ENCODE measurements at places on chromosomes 6 and 20.

DNA sequence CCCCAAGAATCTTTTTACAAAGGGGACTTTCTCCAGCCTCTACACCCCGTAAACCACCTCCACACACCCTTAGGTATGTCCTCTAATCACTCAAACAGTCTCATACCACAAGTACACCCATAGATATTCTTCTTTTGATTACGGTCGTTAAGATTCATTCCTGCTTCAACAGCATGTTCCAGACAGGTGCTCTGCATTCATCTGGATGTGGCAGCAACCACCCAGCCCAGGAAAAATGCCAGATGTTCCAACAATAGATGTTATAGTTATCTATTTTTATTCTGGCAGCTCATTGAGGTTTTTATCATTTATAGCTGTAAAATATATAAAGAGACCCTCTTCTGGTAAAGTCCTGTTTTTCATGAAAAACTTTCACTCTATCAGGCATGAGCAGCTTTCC lies 60.7 kb downstream of the SIM1 start:
- DNase-seq = no peak

GRCh38 chr6:55399351-55399750 lies 72.1 kb downstream of the GFRAL start:
- DNase-seq = no peak

GRCh38 chr6:116500969-116501433 lies 10.4 kb upstream of the CALHM5 start:
- DNase-seq = no peak

GRCh38 chr6:11415557-11415956 lies 122.0 kb upstream of the TMEM170B start:
- DNase-seq = no peak

DNA sequence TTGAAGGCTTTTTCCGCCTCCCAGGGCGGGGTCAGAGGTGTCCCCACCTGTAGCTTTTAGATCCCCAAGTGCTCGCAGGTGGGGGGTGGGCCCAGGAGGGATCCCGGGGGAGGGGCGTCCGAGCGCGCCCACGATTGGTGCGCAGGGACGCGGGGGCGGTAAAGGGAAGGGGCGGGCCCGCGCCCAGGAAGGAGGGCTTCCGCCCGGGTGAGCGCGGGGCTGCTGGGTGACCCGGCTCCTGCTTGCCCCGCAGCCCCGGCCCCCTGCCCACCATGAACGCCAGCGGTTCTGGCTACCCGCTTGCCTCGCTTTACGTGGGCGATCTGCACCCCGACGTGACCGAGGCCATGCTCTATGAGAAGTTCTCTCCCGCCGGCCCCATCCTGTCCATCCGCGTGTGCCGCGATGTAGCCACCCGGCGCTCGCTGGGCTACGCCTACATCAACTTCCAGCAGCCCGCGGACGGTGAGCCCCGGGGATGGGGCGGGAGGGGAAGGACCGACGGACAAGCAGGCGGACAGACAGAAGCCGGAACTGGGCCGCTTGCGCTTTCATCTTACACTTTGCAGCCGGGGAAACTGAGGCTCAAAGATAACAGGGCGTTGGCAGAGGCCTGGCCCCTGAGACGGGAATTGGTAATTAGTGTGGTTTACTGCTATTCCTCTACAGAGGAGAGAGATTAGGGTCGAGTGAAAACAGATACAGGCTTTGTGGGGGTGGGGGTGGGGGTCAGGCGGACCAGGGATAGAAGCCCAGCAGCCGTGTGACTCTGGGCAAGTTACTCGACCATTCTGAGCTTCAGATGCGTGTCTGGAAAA lies at the start of gene PABPC1L:
PABPC1L (plus strand) TSS at position 189 of the 818 bp plus-strand sequence; CDS start at position 273, 84 bp downstream.
- DNase-seq = peak; percentile 80

DNA sequence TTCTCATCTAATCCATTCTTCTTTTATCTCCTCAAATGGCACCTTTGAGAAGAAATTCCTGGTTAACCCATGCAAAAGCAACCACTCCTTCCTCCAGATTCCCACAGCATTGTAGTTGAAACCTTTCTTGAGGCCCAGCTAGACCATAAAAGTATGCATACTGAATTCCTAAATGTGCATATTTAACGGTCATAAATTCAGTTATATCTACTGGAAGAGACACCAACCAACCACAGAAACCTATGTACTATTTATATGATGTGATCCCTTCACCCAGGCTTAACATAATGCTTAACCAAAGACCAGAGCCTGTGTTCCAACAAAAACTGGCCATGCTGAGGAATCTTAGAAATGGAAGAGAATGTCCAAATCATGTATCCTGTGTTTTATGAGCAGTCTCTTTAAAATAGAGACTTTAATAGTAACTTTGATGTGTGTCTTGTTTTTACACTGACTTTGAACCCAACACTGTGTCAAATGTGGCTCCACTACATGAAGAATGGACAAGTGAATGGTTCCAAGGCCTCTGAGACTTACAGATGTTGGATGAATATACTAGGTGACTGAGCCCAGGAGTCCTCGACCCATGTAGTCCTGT lies 11.4 kb upstream of the TAF8 start:
- DNase-seq = no peak

- DNase-seq = no peak
Observed at GRCh38 chr6:30759575-30760239, 15.4 kb upstream of the IER3 start.

DNA sequence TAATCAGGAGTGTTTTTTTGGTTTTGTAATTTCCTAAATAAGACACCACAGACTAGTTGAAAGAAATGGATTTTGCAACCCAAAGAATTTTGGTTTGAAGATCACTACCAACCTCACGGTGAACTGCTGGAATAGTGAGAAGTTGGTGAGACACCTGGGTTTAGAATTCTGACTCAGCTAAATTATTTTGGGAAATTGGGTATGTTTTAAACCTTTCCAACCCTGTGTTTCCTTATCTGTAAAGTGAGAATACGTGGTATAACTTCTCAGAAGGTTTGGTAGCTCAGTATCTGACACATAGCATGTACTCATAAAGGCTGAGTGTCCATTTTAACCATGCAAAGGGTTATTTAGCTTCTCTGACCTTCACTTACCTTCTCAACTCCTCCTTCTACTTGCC lies 261.9 kb downstream of the FOXA2 start:
- DNase-seq = no peak

DNA sequence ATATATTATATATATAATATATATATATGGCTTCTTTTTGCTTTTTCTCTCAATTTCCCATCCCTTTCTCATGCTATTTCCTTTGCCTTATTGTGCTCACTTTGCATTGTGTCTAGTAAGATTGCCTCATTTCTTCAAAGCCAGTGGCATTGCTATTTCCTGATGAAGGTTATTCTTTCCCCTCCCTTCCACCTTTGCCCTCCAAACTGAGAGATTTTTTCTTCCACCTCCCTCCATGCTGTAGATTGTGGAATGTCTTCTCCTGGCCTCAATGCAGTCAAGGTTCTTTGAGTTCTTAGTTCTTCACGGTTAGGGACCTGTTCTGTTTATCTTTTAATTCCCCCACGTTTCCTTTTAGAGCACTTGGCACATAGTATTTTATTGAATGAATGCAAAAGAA lies 17.2 kb downstream of the SH3BGRL2 start:
- DNase-seq = no peak

DNA sequence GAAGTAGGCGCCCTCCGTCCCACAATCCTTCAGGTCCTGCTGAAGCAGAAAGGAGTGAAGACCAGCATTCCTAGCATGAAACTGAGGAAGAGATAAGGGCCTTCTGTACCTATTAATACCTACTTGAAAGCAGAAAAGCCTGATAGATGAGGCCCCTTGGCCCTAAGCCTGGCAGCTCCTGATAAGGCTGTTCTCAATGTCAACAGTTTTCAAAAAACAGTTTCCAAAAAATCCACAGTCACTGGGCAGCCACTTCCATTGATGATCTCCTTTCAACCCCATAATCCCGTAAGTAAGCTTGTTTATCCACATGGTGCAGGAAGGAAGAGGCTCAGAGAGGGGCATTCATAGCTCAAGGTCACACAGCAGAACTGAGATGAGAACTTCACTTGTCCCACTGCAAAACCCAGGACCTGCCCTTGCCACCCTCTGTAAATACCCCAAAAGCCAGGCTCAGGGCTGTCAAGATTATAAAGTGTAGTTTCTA lies 2.8 kb upstream of the E2F1 start:
- DNase-seq = no peak

DNA sequence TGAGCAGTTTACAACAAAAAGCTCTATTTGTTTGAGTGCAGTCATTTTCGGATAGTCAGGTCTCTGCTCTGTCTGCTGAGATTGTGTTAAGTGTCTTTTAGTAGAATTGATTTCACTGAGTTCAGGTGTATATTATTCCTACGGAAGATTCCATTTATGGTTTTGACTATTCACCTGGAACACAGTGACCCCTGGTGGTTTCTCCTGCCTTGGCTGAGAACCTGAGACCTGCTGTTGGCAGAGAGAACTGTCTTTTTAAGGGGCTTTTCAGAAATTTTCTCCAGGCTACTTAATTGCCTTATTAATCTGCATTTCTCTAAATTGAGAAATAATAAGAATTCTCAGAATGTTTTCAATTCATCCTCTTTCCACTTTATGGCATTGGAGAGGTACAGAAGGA lies 508.0 kb downstream of the TBC1D32 start:
- no peak for DNase-seq

GRCh38 chr20:9616833-9617461 lies 102.6 kb downstream of the LAMP5 start:
- peak; percentile 27 for DNase-seq

DNA sequence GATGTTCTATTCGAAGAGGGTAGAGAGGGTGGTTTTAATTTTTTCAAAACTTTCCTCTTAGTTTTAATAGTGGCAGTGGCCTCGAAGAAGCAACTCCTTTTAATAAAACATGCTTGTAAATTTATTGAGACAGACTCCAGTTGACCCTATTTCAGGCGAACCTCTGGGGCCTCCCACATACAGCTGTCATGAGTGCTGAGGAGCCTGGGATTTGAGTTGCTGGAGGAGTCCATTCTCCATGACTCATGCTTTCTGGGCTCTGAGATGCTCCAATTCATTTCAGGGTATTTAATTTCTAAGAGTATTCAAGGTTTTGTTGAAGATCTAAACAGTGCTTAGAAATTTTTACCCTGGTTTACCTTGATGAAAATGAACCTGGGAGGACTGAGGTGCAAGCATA lies 580.4 kb downstream of the CBLN4 start:
- DNase-seq = no peak

DNA sequence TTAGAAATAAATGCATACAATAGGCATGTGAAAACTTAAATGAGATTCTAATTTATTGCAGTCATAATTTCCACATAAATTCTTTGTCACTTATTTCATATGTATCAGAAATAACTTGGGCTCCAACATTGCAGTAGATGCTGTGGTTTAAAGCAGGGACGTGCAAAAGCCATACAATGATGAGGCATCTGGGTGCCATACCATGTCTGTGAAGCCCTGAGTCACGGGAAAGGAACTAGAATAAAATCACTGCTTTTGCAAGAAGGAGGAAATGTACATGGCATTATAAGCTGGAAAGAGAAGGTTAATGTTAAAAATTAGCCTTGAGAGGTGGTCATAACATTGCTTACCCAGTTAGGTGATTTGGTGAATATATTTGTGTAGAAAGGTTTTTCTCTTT lies 180.4 kb downstream of the SASH1 start:
- no peak for DNase-seq

- no peak for DNase-seq
Observed at GRCh38 chr20:21796059-21796458, 90.6 kb downstream of the PAX1 start.

- no peak for DNase-seq
Observed at GRCh38 chr6:43331891-43332290, 23.3 kb upstream of the CRIP3 start.

DNA sequence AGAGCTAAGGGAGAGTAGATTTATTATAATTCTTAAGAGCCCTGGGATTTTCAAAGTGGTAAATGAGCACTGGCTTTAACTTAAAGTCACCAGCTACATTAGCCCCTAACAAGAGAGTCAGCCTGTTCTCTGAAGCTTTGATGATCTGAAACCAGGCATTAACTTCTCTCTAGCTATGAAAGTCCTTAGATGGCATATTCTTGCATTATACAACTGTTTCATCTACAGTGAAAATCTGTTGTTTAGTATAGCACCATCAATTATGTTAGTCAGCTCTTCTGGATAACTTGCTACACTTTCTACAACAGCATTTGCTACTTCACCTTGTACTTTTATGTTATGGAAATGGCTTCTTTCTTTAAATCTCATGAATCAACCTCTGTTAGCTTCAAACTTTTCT lies 1046.7 kb downstream of the HACE1 start:
- no peak for DNase-seq

Data from activated CD4-positive, alpha-beta T cell treated with anti-CD3 and anti-CD28 coated beads, Interleukin-2, amount 50 U/mL, for 4 hours (primary cell).